Endodermal cell (in vitro differentiated cells): ENCODE measurements at places on chromosomes 7 and 10.

GRCh38 chr7:125406111-125406510, 476.5 kb upstream of the POT1 start:
- DNase-seq = no peak

DNA sequence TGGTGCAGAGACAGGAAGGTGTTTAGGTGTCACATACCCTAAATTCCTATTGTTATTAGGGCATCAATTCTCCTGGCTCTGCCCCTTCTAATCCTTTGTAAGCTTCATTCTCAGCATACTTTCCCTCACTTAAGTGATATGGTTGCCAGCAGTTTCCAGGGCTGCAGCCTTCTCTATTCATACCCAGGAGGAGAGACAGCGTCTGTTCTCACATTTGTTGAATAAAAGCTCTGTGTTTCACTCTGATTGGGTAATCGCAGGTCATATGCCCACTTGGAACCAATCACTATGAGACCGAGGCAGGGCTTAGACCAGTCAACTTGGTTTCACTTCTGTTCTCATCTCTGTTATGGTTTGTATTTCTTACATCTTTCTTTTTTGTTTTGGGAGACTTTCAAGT, 109.6 kb upstream of the MTPN start:
- peak; percentile 90 for DNase-seq

- DNase-seq = no peak
Observed at GRCh38 chr7:50295133-50295532, 9.4 kb upstream of the IKZF1 start.

GRCh38 chr7:7848892-7849291, 119.7 kb upstream of the GLCCI1 start:
- no peak for DNase-seq

DNA sequence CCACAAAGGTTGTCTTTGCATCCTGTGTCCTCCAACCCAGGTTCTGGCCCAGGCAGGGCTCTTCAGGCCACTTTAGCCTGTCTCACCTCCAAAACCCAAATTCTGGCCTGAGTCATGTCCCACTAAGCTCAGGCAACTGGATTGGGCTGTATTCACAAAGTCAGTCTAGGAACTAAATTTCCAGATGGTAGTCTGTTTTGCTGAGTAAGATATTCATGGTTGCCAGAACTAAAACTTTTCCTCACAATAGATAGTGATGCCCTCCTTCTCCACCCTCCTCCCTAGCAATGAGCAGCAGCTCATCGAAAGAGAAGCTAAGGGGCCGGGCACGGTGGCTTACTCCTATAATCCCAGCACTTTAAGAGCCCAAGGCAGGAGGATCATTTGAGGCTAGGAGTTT, 2.9 kb upstream of the ZNF713 start:
- no peak for DNase-seq

GRCh38 chr7:127380479-127380878, 12.0 kb downstream of the ZNF800 start:
- DNase-seq = no peak

GRCh38 chr7:132469264-132469663, 107.0 kb downstream of the PLXNA4 start:
- DNase-seq = no peak

DNA sequence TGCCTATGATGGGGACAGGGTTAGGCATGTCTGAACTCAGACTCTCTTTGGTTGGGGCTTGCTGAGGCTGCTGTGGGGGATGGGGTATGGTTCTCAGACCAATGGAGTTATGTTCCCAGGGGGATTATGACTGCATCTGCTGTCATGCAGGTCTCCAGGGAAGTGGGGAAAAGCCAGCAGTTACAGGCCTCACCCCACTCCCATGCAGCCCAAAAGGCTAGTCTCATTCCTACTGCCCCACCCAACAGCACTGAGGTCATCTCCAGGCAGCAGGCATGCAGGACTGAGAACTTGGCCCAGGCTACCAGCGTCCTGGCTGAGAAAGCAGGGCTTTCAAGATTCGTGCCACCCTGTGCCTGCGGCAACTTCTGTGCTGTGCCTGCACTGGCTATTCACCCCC, 373.3 kb downstream of the HTR7 start:
- DNase-seq = peak; percentile 72

DNA sequence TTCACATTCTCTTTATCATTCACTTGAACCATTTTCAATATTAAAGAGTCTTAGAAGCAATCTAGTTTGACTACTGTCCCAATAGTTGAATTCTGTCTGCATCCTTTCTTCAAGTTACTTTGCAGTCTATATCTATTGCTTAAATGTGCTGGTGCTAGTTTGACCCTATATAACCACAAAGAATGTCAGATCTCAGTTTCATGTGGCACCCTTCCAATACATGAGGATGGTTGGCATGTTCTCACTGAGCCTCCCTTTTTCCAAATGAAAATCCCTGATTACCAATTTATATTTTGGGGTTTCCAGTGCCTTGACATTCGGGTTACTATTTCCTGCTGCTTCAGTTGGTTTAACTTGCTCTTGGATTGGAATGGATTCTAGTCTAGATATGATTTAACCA, 292.7 kb downstream of the EXOC4 start:
- DNase-seq = no peak

DNA sequence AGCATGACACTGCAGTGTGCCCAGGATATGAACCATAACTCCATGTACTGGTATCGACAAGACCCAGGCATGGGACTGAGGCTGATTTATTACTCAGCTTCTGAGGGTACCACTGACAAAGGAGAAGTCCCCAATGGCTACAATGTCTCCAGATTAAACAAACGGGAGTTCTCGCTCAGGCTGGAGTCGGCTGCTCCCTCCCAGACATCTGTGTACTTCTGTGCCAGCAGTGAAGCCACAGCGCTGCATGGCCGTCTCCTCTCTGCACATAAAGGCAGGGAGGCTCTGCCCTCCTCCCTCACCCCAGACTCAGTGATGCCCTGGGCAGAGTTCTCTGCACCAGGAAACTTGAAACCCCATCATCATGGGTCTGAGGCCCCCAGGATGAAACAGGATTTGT, 70.7 kb upstream of the PRSS58 start:
- no peak for DNase-seq

GRCh38 chr10:17216217-17216900, 11.7 kb upstream of the VIM start:
- DNase-seq = peak; percentile 83

DNA sequence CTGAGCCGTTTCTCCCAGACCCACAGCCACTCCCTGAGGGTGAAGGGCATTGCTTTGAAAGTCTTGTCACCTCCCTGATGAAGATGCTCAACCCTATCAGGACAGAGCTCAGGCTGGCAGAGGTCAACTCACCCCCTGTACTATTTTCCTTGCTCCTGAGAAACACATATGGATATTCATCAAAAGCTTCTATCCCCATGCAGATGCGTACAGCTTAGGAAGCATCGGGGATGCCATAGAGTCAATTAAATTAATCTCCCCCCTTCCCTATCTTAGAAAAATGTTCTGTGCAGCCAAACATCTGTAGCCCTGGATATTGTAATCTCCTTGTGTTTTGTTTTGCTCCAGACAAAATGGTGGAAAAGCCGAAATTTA, 67.2 kb downstream of the EMX2 start:
- DNase-seq = no peak

- peak; percentile 66 for DNase-seq
Observed at GRCh38 chr7:155489862-155490696, 32.1 kb downstream of the EN2 start.

GRCh38 chr7:33399528-33400213, 270.3 kb downstream of the BBS9 start:
- no peak for DNase-seq

DNA sequence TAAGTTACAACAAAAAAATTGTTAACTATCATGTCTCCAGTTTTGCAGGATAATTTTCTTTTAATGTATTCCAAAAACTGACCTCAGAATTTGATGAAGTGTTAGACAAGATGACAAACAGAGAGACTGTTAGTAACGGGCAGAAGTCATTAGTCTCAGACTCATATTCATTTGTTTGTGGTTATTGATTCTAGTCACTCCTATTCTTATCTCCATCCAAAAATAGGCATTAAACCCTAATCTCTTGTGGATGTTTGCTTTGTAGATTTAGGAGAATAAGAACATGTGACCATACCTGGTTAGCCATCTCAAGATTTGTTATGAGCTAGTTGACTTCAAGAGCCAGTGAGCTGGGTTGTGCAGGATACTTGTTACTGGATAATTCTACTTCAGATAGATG, 261.1 kb downstream of the AUTS2 start:
- no peak for DNase-seq

DNA sequence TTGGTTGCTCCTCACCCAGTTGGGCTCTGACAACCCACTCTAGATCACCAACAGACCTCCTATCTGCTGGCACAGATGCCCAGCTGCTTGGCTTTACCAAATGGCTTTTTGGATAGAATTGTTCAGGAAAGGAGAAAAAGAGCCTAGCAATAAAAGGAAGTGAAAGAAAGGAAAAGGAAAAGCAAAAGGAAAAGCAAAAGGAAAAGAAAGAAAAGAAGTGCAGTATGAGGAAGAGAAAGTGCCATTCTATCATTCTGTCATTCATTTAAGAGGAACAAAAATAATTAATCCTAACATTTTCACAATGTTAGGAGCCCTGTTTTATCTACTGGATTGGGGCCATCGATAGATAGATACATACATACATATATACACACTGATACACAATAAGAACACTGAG, 353.6 kb downstream of the THSD7A start:
- no peak for DNase-seq

DNA sequence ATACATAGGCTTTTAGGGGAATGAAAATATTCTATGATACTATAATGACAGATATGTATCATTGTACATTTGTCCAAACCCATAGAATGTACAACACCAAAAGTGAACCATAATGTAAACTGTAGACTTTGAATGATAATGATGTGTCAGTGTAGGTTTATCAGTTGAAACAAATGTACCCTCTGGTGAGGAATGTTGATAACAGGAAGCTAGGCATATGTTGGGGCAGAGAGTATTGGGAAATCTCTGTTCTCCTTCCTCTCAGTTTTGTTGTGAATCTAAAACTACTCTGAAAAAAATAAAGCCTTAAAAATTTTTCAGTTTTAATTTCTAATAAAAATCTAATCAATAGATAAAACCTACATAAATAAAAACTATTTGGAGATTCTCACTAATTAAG, 36.9 kb downstream of the C1GALT1 start:
- DNase-seq = no peak

- DNase-seq = no peak
Observed at GRCh38 chr10:97738616-97739015, 1.7 kb downstream of the ZFYVE27 start.

DNA sequence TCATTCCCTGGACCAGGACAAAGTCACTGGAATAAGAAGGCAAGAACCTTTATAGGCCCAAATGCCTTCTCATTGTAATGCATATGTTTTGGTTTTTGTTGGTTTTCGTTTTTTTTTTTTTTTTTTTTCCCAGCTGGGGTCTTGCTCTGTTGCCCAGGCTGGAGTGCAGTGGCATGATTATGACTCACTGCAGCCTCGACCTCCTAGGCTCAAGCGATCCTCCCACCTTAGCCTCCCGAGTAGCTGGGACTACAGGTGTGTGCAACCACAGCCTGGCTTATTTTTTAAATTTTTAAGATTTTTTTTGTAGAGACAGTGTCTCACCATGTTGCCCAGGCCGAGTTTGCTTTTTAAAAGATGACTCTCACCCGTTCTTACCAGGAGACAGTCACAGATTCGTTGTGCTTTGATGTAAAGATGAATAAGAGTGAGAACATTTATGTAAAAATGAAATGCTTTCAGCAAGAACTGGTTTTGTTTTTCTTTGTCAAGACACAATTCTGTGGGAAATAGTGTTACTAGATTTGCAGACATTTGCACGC, 7.6 kb downstream of the IQCE start:
- DNase-seq = no peak

GRCh38 chr7:137715121-137715520, 131.7 kb downstream of the DGKI start:
- DNase-seq = no peak
